Cerebellar nuclear complex (tissue), 1 donor: ENCODE measurements at places on chromosomes 12 and 14.

DNA sequence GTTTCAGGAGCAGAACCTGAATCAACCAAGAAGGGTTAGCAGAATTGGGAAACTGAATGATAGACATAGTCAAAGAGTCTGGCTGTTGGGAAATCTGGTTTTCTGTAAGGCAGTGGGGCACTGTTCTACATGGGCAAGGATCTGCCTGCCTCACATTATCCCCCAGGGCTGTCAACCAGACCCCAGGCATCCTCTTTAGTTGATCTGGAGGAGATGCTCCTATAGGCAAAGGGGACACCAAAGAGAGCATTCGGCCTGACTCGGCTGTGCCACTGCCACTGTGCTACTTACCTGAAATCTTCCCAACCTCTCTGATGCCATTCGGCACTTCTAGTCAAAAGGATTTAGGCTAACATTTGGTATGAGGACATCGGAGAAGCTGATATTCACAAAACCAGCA is 4.1 kb downstream of the ISCU start:
- no peak for DNase-seq

DNA sequence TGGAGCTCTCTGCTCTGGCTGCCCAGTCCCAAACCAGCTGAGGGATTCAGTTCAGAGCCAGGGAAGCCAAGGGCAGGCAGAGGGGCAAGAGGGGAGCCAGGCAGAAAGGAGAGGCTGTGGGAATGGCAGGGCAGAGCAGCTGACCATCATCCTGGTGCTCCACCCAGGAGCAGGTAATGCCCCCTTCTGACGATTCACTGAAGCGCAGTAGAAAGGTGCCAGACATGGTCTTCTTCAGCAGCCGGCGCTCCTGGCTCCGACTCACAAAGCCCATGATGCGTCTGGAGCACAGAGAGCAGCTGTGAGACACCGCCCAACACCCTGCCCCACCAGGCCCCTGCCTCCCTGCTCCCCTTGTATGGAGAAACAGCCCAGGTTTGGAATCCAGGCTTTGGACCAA is 8.0 kb downstream of the IL23A start:
- DNase-seq = no peak

DNA sequence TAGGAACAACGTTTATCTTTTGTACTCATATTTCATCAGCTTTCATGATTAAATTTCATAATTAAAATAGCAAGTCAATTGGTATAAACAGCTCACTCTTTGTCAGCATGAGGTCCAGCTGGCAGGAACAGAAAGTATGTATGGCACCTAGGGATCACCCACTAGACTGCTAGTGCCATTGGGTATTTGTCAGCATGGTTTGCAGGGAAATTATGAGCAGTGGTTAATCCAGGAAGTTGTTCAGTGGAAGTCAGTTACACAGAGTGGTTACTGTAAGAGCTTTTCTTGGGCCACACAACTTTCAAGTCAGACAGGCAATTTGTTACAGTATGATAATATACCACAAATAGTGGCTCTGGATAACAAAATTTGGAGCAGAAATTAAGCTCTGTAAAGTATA is 340.3 kb upstream of the RGS6 start:
- DNase-seq = no peak

DNA sequence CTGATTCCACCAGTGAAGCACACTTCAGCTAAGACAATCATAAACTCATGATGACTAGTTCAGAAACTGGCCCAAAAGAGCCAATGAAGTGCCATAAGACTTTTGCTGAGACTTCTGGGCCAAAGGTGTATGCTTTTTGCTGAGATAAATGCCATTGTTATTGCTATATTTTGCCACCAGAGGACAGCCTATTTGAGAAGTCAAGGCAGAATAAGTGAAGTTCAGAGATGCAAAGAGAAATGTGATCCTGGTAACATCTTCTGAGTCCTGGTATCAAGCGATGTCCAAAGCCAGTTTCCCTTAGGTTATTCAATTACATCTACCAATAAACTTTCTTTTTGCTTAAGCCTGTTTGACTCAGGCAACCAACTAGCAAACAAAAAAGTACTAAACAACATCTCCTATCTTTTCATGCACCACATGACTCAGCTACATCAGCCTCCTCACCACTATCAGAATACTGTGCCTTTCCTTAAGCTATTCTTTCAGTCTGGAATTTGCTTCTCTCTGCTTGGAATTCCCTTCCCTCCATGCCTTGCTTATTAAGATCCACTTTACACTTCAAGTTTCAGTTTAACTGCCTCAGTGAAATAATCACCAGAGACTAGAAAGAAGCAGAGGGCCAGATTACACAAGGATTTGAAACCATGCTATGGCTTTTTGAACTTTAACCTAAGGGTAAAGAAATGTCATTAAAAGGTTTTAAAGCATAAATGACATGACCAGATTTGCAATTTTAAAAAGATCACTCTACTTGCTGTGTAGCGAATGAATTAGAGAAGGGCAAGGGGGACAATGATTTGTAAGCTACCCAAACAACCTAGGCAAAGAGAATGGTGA is 14.0 kb downstream of the CRY1 start:
- DNase-seq = no peak

DNA sequence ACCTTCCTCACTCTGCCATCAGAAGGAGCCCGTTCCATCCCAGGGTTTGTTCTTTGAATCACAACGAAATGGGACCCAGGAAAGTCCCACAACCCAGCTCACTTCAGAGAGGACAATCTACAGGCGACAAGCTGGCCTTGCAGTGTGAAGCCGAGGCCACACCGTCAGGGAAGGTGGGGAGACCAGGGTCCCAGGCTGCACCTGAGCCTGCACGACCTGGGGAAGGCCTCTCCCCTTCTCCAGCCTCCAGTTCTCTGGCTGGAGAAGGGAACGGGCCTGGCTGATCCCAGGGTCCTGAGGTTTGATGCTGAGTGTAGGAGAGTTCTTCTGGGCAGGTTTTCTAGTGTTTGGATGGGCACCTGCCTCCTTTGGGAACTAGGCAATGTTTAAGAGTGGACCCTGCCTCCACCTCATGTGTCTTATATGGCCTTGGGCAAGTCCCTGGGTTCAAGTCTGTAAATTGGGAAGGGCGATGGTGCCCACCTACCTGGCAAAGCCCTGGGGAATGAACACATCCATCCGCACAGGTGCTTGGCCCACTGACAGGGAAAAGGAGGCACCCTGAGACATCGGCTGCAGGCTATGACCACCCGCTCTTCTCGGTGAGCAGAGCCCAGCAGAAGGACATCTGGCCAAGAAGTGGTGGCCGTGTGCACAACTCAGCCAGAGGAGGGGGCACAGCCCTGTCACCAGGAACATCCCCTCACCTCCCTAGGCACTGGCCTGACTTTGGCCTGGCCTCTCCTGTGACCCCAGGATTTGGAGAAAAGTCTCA is 77.9 kb upstream of the BCL11B start:
- DNase-seq = no peak

DNA sequence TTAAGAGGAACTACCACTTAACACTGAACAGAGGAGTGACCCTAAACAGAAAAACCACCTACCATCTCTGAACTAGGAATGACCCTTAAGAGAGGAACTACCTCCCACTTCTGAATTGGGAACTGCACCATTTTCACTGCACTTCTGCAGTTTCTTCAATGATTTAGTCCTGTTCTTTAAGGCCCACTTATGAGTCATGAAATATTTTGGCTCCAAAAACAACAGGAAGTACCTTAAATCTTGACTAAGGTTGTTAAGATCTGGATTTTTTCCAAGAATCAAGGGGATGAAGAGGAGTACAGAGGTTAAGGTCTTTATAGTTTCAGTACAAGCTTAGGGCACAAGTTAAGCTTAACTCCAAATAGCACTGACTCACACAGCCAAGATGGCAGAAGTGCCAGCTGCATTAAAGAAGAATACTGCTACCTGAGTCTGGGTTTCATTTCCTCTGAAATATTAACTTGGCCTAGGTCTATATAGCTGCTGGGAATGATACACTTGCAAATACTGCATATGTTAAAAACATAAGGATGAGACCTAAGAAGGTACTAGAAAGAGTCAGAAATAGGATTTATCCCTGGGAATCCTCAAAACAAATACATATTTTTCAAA is 4.2 kb downstream of the NPC2 start:
- DNase-seq = no peak

DNA sequence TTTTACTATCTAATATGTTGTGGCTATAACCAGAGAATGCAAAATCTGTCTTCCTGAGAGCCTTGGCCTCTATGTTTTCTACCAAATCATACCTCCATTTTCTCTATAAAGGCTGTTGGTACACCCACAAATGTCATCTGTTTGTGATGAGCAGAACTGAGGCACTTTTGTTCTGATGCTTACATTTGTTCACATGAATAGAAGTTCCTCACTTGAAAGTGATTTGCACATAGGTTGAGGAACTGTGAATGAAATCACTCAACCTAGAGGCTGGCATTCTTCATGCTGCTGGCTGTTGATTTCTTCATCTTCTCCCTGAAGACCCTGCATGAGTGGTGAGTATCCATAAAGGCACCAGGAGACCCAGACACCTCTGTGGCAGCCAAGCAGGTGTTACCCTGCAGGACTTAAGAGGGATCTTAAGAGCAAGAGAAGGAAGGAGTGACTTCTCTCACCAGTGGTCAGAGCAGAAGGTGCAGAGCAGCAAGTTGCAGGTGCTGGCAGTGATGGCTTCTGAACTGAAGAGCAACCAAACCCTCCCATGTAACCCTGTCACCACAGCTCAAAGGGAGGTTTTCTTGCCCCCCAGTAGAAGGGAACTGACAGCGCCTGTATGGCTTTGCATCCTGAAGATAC is 110.3 kb downstream of the HMGA2 start:
- DNase-seq = no peak

GRCh38 chr12:13780453-13780852 is 200.9 kb downstream of the GRIN2B start:
- DNase-seq = no peak

DNA sequence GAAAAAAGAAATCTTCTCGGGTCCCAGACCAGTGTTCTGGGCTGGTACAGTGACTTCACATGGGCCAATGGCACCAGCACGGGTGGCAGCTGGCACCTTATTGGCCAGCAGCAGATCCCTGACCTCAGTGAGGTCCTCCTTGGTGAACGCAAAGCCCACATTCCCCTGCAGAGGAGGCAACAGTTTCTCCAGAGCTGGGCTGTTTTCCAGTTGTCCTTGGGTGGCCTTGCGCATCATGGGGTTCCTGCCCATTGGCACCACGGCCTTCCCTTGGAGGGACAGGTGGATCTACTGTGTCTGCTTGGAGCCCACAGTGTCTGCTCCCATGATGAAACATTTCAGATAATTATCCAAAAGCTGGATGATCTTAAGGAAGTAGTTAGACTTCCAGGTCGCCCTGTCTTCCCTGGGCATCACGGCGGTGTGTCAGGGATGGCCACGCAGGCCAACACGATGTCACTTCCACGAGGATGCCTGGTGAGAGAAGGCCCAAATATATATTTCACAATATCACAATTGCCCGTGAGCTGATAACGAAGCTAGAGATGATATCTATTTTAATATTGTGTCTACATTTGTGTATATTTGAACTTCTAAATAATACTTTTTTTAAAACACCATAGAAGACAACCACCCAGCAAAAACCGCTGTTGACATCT is 15.8 kb downstream of the NFKBIA start:
- DNase-seq = no peak

- DNase-seq = no peak
These were observed 218.7 kb downstream of the RASSF9 start for GRCh38 chr12:85617307-85618091.

- DNase-seq = no peak
These were observed 131.6 kb upstream of the GRIN2B start for GRCh38 chr12:14113031-14113430.

GRCh38 chr14:27056586-27056985 is 458.8 kb upstream of the NOVA1 start:
- no peak for DNase-seq

DNA sequence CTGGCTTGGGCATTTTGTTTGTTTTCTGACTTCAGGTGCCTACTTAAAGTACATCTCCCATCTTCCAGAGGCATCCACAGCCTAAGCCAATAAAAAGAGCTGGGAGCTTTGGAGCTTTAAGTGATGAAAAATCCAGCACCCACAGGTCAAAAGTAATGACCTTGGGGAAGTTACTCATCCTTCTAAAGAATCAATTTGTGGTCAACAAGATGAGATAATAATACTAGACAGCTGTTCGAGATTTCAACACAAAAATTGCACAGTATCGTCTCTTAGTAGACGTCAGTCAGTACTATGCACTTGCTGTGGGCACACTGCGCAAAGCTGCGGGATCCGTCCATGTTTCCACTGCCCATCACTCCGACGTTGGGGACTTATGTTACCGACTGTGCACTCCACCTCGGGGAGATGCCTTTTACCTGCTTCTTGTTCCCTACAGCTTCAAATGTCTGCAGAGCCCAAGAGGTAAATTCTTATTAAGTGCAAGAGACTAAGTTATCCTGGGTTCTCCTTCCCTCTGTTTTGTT is 1.3 kb downstream of the ST8SIA1 start:
- no peak for DNase-seq

DNA sequence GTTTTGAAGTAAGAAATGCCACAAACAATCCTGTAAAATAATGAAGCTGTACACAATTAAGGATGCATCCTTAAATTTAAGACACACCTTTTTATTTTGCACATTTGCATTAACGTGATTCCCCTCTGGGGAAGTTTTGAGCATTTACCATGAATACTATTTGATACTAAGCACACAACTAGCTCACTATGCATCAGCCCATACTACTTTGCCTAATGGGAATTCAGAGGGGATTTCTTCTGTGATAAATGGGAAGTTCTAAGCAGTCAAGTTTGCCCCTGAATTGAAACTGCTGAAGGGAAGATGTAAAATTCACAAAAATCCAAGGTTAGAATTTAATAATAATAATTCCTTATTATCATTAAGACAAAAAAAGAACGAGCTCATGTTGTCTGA is 27.4 kb downstream of the SINHCAF start:
- no peak for DNase-seq

DNA sequence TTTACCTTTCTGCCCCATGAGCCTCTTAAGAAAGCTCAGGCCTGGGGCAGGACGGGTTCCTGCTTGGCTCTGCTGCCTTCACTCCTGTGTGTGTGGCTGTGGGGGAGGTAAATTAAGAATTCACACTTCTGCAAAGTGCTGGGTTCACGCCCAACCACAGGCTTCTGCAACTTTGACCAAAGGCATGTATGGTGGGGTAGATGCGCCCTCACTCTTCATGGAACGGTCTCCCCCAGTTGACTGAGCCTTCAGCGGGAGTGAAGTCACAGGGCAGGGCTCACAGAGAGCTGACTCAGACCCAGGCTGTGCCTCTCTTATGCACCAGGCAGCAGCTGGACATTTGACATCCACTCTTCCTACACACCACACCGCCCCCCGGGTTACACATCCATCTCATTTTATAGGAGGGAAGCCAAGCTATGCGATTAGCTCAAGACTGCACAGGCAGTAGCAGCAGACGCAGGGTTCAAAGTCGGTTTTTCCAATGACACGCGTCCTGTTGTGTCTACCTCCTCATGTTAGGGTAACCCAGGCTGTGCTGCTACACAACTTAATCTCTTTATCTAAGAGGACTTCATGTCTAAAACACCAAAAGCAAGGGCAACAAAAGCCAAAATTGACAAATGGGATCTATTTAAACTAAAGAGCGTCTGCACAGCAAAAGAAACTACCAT is 15.4 kb upstream of the BCL11B start:
- no peak for DNase-seq
